PC-3 (cell line): ENCODE measurements at places on chromosomes 5 and 9. TPM values are rescaled to one million over a fixed set of nuclear protein-coding genes. Genes with fewer than 3 reads are reported as not detected.

GRCh38 chr9:14730461-14730898 lies 7.9 kb upstream of the CER1 start:
- DNase-seq: no peak

- no peak for DNase-seq
Measured at GRCh38 chr5:147093138-147093537, 141.7 kb upstream of the STK32A start.

- no peak for DNase-seq
Measured at GRCh38 chr5:15238006-15238405, 262.0 kb upstream of the FBXL7 start.

GRCh38 chr5:169860585-169860984 lies 119.7 kb downstream of the INSYN2B start:
- no peak for DNase-seq

IL31RA gene
- total RNA-seq: 1.6 and 3.0 TPM in 2 replicates
